ENCODE measurements at places on chromosomes 6 and 20.

DNA sequence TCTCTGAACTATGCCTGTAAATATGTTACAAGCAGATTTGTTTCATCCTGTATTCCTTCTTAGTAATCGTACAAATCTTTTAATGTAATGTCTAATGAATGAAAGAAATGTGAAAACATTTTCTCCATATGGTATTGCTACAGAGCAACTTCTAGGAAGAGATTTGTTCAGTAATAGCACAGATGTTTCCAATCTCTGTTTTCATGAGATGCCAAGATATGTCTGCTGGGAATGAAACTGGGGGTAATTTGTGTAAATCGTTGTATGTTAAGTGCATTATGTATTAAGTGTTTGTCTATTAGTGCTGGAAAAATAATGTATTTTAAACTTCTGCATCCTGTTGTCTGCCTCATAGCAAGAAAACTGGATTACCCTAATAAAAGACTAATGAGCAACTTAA, 722.2 kb upstream of the EYS start:
- DNase-seq, result no peak

DNA sequence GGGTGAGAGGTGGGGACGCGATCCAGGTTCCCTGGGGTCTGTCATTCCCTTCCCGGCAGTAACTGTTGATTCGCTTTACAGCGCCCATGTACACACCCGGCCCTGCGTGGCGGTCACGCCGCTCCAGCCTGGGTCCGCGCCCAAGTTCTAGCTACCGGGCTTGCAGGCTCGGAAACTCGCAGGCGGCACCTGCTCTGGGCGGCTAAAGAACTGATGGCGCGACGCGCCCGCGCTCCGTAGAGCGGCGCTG, 1.4 kb upstream of the POU3F2 start:
- DNase-seq, result no peak

GRCh38 chr6:42339991-42340401, 111.7 kb downstream of the TRERF1 start:
- DNase-seq, result no peak

- DNase-seq, result no peak
Observed at GRCh38 chr6:155646443-155646842, 190.8 kb upstream of the NOX3 start.

- no peak for DNase-seq
Observed at GRCh38 chr6:14478381-14479225, 361.0 kb downstream of the CD83 start.

GRCh38 chr6:3751077-3751729, at the start of gene PXDC1:
PXDC1 (minus strand) TSS chr6:3751713; CDS start chr6:3751531, 182 bp downstream.
- DNase-seq, result peak; percentile 17

GRCh38 chr6:168648240-168649125, 207.5 kb downstream of the SMOC2 start:
- DNase-seq, result no peak

Data from stimulated activated CD4-positive, alpha-beta T cell treated with anti-CD3 and anti-CD28 coated beads, Interleukin-4, amount 100 ng/mL, for 4 hours (primary cell).